ENCODE measurements at places on chromosomes 11 and 22.

DNA sequence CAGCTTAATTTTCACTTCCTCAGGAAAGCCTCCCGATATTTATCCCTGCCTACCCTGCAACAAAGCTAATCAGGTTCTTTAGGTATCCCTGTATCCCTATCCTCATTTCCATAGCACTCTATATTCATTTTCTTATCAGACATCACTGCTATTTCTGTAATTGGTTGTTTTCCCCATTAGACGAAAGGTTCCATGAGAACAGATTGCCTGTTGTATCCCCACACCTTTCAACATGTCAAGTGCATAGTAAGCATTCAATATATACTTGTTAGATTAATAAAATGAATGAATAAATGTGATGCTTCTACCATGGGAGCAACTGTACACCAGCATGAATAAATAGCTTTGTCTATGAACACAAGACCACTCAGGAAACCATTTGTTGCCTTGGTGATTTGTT lies 499.8 kb downstream of the DLG2 start:
- DNase-seq: no peak

DNA sequence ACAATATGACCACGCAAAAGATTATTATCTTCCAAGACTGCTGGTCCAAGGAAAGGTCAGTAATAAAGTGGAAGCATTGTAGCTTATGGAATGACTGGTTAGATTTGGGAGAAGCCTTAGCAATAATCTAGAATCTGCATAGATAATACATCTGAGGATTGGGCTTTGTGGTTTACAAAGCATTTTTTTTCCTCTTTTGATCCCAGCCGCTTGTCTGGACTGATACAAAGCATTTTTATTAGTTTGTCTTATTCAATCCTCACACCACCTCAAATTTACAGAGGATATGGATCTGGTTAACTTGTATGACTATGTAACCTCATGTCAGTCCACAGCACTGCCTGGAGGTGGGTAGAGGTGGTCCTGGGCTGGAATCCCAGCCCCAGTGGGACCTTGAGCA lies 990 bp upstream of the THRSP start:
- no peak for DNase-seq

GRCh38 chr11:26947379-26947844 lies 46.5 kb upstream of the FIBIN start:
- no peak for DNase-seq

- no peak for DNase-seq
Measured at GRCh38 chr11:1293619-1294015, 15.8 kb downstream of the TOLLIP start.

- no peak for DNase-seq
Measured at GRCh38 chr22:27598792-27599191, 202.8 kb downstream of the MN1 start.

DNA sequence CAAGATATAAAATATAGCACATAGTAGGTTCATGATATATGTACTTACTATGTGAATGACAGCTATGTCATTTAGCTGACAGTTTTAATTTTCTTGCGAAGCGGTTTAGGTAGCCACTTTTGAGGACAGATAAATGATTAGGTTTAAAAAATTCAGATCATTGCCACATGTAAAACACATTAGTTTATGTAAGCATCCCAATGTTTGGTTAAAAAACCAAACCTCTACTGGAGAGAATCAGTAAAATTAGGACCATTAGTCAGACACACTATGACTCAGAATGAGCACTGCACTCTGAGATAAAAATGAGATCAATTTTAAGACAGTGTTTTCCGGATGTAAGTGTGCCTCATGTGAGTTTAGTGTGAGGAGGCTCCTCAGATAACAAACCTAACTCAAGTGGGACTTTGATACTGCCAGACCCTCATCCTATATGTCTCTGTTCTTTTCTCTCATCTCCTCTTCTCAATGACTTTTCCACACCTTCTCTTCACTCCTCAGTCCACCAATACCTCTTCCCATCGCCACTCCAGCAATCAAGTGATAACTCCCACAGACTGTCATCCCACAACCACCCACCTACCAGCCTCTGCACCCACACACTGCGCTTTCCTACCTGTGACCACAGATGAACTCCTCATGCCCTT lies 6.8 kb upstream of the OR2AT4 start:
- no peak for DNase-seq

DNA sequence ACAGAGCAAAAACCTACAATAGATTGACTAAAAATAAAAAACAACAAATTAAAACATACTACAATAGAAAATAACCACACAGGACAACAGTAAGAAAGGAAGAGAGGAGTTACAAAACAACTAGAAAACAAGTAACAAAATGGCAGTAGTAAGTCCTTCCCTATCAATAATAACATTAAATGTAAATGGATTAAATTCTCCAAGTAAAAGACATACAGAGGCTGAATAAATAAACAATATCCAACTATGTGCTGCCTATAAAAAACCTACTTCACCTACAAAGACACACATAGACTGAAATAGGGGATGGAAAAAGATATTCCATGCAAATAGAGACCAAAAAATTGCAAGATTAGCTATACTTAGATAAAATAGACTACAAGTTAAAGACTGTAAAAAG lies 57.0 kb upstream of the RASSF10 start:
- DNase-seq: no peak

GRCh38 chr11:45362636-45363035 lies 76.5 kb upstream of the SYT13 start:
- DNase-seq: no peak

- no peak for DNase-seq
Measured at GRCh38 chr11:129141748-129142523, 50.2 kb downstream of the ARHGAP32 start.

DNA sequence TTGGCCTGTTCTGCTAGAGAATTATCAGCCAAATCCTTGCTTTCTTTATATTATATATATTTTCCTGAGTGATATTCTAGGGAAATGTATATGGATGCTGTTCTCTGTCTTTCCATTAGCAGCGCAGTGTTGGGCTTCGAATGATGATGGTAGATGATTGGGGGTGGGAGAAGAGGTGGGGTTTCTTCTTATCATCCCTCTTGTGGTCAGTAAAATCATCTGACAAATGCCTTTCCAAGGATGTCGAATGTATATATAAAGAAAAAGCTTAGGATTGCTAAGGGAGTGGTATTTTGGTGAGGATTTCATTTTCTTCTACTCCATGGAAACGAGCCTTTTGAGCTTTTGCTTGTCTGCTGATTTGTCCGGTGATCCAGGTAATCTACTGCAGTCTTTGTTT lies 48.9 kb downstream of the ARHGEF12 start:
- DNase-seq: no peak

- DNase-seq: peak; percentile 44
Measured at GRCh38 chr11:61816736-61817455, at the start of gene FADS1. TSS of gene FADS1 (minus strand) at chr11:61817003. CDS start at chr11:61816929, 74 bp downstream.

GRCh38 chr22:37616201-37617083 lies 7.8 kb downstream of the GGA1 start:
- DNase-seq: no peak

- no peak for DNase-seq
Measured at GRCh38 chr11:127193950-127194349, 193.4 kb upstream of the KIRREL3 start.

GRCh38 chr11:6598555-6598954 lies 4.9 kb downstream of the RRP8 start:
- no peak for DNase-seq

GRCh38 chr11:46445920-46446771 lies 54.6 kb upstream of the CHRM4 start:
- no peak for DNase-seq

DNA sequence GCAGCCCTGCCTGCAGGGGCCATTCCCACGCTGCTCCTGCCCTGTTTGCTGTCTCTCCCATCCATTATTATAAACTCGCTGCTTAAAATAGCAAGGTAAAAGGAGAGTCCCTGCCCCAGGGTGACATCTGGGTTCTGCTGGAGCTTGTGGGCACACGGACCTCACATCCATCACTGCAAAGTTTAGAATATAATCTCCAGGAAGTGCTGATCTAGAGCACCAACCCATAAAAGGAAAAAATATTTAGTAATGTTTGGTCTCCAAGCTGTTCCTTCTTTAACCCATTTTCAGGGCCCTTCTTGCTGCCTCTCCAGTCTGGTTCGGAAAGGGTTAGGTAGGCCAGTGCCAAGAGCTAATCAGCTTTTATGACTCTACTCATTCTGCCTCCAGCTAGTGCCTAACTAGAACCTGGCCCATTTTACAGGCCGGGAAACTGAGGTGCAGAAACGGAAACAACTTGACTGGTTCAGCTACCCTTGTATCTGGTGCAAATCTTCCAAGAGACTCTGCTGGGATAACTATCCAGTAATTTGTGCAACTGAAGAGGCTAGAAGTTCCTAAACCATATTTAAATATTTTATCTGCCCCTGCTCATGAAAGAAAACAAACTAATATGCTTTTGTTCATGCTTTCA lies 37.5 kb downstream of the IRAG1 start:
- DNase-seq: no peak

GRCh38 chr22:50118557-50119168 lies 28.9 kb downstream of the MOV10L1 start:
- no peak for DNase-seq

DNA sequence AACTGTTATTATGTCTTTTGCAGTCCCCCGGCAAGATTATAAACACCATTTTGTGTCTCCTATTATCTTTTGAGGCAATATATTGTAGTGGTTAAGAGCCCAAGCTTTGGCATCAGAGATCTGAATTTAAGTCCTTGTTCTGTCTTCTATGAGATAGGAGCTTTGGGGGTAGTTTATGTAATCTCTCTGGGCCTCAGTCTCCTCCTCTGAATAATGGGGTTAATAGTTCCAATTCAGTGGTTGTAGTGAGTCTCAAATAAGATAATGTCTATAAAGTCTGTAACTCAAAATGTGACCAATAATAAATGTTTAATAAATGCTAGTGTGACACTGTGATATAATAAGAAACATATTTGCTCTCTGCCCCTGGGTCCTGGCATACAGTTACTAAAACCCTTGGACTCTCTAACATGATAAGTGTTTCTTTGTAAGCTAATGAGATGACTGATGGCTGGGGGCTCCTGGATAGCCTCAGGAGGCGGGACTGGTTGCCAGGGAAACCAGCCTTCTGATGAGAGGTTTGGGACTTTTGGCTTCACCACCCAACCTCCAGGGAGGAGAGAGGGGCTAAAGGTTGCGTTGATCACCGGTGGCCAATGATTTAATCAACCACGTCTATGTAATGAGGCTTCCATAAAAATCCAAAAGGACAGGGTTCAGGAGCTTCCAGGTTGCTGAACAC lies 183.4 kb upstream of the MTMR2 start:
- DNase-seq: no peak

DNA sequence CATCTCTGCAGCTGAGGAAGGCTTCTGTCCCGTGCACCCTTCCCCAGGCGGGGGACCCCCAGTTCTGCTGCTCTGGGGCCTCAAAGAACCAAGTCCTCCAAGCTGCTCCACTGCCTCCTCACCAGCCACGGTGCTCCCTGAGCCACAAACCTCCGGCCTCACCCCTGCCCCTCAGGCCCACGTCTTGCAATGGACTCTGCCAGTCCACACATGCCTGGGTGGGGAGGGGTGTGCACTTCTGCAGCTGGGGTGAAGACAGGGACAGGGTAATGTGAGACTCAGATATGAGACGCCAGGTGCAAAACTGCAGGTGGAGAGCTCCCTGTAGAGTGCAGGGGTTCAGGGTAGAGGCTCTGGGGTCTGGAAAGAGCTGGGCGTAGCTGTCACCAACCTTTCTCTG lies 3.2 kb upstream of the PTDSS2 start:
- no peak for DNase-seq

DNA sequence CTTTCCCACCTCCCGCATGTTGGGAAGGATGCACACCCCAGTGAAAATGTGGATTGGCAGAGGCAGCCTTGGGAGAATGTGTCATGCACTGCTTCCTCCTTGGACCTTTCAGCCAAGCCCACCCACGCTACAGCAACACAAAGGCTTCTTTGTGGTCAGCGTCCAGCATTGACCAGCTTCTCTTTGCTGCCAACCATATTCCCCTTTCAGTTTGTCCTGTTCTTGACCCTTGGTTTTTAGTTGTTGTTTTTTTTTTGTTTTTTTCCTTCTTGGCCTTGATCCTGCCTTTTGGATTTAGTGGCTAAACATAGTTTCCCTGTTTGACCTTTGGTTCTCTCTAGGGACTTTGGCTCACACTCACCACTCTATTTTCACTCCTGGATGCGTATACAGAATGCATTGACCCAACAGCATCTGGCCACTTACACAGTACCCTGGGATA lies 573.6 kb downstream of the INSC start:
- no peak for DNase-seq

GRCh38 chr11:77046060-77046501 lies 11.9 kb downstream of the B3GNT6 start:
- no peak for DNase-seq

- no peak for DNase-seq
Measured at GRCh38 chr11:33605703-33606102, 94.9 kb downstream of the C11orf91 start.

DNA sequence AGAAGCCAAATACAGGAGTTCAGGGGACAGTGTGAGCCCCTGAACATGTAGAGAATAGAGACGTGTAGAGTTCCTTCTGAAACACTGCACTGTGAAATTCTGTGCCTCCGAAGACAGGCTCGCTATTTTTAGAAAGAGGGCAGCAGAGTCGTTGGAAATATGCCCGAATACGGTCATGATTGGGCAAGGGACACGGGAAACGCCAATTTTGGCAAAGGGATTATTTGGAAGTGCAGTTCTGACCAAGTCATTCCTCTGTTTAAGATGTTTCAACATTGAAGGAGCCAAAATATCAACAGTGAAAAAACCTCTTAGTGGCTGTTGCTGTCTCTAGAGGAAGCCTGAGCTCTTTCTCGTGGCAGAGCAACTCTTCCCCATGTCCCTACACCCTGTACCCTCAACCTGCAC lies 9.5 kb upstream of the CBX6 start:
- no peak for DNase-seq

- DNase-seq: no peak
Measured at GRCh38 chr22:50119768-50120251, 30.0 kb downstream of the MOV10L1 start.

- no peak for DNase-seq
Measured at GRCh38 chr11:121794671-121795141, 321.3 kb downstream of the BLID start.

DNA sequence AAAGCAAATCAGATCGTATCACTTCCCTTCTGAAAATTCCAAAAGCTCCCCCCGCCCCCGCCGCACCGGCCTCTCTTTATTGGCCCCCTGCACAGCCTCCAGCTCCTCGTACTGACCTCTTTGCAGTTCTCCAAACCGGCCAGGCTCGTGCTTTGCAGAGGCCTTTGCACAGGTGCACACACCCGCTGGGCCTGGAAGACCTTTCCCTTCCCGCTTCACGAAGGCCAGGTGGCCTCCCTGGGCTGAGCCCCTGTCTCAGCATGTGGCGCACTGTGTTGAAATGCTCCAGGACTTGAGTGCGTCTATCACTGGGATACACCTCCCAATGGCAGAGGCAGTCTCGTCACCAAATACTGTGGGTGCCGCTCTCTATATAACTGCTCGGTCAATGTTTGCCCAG lies 13.2 kb upstream of the ADA2 start:
- DNase-seq: no peak
